ENCODE measurements at places on chromosomes 2 and 18.

DNA sequence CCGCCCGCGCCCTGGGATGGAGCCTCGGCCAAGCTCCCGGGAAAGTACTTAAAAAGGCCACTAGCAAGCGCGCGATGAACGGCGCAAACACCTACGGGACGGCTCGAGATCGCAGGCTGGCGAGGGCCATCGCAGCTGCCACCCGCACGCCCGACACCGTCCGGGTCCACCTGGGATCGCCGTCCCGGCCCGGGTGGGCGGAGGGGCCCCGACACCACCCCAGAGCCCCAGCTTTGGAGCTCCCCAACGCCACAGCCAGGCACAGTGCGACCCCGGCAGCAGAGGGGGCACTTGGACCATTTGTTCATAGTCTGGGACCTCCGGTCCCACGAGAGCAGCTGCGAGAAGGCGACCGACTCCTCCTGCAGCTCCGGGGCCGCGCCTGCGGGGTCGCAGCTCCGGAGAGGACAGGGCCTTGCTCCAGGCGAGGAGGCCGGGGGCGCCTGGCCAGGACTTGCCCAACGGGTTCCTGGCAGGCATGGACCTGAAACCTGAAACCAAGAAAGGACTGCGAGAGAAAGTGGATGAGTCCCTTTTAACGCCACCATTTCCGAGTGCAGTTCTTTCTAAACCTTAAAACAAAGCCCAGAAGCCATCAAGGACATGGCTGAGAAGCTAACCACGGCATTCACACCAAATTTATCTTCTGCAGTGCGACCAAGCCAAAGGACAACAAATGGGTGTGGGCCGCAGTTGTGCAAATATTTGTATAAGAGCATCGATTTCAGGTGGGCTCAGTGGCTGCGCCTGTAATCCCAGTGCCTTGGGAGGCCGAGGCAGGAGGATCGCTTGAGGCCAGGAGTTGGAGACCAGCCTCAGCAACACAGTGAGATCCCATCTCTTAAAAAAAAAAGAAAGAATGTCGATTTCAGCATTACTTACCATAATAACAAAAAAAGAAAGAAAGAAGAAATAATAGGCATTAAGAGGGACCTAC lies 54.0 kb upstream of the IMP4 start:
- no peak for DNase-seq

DNA sequence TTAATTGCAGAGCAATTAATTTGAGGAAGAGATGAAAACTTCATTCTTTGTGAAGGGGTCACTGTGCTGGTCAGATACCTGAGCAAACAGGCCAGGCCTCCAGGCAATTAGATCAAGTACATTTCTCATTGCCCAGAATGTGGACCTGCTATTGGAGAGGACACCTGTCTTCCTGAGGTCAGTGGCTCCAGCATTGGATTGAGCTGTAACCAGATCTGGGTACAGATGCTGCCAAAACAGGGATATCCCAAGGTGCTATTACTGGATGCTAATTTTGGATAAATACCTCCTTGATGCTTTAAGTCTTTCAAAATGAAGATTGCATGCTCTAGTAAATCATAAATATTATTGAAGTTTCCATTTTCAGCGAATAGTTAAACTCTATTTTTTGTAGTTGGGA lies 131.5 kb downstream of the FAM161A start:
- DNase-seq, result no peak

DNA sequence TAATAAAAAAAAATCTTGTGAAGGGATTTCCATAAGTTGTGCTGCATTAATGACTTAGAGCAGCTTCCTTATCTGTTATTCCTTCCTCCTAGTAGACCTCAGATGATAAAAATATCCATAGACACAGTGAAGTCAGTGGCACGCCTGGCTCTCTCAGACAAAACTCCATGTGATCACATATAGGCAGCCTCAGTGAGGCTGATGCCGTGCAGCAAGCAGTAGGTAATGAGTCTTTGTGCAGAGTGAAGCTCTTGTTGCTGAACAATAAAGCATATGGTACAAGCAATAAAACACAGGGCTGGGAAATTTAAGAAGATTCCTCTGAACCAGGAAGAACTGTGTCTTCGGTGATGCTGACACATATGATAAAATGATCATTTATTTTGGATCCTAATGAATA lies 102.7 kb downstream of the CSRNP3 start:
- DNase-seq, result no peak

DNA sequence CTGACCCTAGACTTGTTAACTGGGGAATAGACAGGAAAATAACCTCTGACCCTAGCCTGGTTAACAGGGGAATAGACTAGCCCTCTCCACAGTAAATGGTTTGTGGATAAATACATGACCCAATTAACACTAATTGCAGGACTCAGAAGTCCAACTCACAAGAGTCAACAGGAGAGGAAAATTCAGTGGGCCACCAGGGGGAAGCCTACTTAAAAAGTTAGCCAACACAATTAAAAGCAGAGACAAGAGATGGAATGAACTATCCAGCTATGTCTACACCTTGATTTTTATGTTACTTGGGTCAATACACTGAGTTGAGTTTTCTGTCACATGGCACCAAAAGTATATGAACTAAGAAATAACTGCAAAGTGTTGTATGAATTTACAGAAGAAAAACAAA lies 158.8 kb upstream of the SLC39A10 start:
- peak; percentile 54 for DNase-seq

DNA sequence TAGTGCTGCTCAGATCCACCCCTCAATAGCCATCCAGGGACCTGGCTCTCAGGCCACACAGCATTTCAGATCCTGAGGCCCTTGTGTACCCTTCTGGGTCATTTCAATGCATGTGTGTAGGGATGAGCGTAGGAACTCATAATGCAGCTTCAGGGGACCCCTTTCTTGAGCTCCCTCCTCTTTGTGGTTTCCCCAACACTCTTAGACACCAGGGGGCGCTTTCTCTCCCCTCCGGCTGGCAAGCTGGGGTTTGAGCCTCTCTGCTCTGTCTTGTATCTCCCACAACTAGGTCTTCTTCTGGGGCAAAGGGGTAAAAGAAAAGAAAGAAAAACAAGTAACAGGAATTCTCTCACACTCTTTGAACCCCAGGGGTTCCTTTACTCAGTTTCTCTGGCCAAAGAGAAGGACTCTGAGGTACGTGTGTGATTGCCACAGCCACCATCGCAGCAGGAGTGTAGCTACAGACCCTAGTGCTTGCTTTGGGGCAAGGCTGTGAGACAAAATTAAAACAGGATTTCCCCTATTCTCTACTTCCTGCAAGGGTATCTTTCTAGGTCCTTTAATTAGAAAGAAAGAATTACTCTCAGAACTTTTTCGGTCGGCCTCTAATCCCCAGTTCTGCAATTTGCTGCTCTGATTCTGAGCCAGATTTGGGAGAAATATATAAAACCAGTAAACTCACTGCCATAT lies 38.0 kb downstream of the CABYR start:
- peak; percentile 70 for DNase-seq

GRCh38 chr2:212923393-212923792 lies 228.0 kb downstream of the IKZF2 start:
- DNase-seq, result no peak

DNA sequence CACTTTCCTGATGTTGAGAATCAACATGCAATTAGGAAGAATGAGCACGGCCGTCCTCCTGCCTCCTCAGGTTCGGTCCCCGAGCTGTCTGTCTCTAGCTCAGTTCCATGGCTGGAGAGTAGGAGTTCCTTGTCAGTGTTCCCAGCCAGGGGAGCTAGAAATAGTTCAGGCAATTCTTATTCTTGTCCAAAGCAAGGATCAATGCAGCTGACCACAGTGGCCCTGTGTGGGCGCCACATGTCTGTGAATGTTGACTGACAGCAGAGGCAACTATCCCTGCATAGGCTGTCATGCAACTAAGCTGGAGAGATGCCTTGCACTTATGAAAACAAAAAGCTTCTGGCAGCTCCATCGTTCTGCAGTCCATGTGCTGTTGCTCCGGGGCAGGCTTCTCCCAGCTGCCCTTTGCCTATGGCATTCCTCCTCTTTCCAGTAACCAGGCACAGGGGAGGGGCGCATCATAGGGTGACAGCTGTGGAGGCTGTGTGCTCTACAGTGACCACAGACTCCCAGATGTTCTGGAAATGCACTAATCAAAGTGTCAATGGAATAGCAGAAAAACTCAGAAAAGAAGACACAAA lies 58.7 kb downstream of the PDCL3 start:
- no peak for DNase-seq

DNA sequence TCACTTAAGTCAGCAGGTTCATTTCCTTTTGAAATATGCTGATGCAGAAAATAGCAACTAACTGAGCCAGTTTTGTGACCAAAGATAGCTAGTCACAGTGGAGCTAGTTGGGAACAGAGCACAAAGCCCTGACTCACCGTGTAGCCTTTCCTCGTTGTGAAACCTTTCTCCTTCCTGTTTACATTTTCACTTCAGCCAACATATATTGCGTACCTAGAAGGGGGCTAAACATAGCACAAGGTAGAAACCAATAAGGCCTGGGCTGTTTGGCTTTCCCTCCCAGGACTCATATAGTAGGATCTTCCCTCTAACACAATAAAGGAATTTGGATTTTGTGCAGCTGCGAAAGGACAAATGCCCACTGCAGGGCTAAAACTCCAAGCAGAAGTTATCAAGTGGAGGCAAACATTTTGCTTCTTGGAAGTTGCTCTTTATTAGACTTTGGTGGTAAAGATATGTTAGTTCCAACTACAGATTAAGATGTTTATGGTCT lies 24.5 kb upstream of the LPIN2 start:
- peak; percentile 92 for DNase-seq

DNA sequence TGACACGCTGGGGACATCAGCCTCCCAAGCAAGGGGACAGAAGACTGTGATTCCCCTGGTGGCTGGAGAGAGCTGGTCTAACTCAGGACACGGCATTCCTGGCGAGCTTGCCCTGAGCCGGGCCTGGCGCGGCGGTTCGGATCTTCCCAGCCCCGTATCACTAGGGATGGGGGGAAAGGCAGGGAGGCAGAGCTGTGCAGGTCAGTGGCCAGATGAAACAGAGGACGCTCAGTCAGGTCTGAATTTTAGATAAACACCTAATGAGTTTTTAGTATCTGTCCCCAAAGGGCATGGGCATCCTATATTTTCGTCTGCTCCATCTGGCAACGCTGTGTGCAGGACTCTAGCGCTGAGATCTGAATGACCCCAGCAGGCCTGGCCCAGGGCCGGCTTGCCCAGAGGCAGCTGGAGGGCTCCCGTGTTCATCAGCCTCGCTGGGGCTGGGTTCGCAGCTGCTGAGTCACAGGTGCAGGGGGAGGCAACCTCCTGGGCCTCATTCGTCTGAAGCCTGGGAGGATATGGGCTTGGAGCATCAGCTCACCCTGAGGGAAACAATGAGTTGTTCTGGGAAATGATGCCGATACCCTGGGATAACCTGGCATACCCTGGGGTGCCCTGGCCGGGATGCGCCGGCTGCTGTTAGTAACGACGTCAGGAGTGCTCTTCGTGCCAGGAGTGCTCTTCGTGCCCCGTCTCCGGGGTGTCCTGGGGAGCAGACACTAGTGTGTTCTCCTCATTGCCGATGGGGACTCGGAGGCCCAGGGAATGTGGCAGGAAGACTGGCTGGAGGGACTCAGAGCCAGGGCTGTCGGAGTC lies 48.1 kb upstream of the HPCAL1 start:
- DNase-seq, result no peak

GRCh38 chr2:86038291-86039081 lies 67.2 kb downstream of the POLR1A start:
- DNase-seq, result peak; percentile 48

- peak; percentile 49 for DNase-seq
These were observed 42.3 kb downstream of the XRCC5 start for GRCh38 chr2:216151313-216152025.

GRCh38 chr2:232883116-232883721 lies 13.2 kb downstream of the SNORC start:
- no peak for DNase-seq

DNA sequence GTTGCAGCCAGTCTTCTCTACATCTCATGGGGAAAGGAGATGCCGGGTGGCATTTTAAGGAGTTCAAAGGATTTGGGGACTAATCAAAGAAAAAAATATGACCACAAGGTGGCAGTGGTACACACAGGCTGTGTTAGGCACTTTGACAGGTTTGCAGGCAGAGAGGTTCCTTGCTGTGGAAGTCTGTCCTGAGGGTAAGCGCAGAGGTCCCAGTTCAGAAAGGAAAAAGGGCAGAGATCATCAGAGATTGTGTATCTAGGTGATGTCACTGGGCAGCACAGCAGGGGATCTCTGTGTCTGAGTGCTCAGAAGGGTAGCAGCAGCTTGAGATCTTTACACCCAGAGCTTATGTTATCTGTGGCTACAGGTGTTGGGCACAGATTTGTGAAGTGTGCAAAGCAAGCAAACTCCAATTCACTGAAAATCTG lies 231.4 kb downstream of the LRRTM1 start:
- DNase-seq, result peak; percentile 69

GRCh38 chr2:170530803-170531564 lies 184.2 kb upstream of the SP5 start:
- DNase-seq, result no peak

GRCh38 chr2:33272001-33272400 lies 204.4 kb upstream of the RASGRP3 start:
- peak; percentile 41 for DNase-seq

DNA sequence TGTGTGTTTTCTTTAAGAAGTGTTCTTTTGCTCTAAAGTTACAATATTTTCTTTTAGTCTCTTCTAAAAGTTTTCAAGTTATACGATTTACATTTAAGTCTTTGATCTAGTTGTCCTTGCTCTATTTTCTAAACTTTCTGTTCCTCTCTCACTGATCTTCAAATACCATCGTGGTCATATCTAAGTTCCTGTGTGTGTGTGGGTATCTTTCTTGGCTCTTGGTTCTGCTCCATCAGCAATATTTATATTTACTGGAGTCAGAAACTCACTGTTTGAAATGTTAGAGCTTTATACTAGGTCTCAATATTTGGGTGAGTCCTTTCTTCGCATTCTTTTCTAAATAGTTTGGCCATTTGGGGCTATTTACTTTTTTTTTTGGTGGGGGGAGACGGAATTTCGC lies 77.3 kb downstream of the COPS8 start:
- DNase-seq, result no peak

GRCh38 chr2:216031960-216032689 lies 18.8 kb upstream of the MREG start:
- DNase-seq, result peak; percentile 44

DNA sequence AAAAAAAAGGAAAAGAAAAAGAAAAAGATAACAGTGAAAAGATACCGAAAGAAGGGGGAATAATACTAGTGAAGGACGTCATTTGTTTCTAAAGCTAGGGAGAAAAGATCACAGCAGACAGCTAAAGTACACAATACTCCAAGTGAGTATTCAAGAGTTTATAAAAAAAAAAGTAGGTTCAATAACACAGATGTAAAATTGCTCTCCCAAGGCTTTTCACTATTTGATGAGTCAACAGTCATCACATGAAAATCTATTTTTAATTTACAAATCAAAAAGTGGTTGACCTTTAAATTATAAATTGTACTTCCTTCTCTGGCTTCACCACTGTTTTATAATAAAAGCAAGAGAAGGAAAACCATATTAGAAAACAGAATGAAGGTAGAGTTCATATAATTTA lies 144.0 kb downstream of the ZRANB3 start:
- no peak for DNase-seq

GRCh38 chr18:41881285-41881684 lies 73.7 kb upstream of the PIK3C3 start:
- DNase-seq, result no peak

- peak; percentile 43 for DNase-seq
These were observed 119.0 kb upstream of the ZFP36L2 start for GRCh38 chr2:43345391-43345813.

Data from cardiac fibroblast (primary cell).